Mesothelial cell of epicardium (in vitro differentiated cells): ENCODE measurements at places on chromosomes 1 and 21. TPM values are rescaled to one million over a fixed set of nuclear protein-coding genes. Genes with fewer than 3 reads are reported as not detected.

Gene GPA33
- total RNA-seq, result 1.2 to 1.9 TPM (median 1.6 TPM) in 3 replicates

GRCh38 chr1:147551036-147551435 lies 9.7 kb downstream of the BCL9 start:
- DNase-seq, result no peak
- no peaks in the 10 kb centered on the region for H3K36me3 ChIP-seq
- peaks cover 4% of the 10 kb centered on the region for H3K4me1 ChIP-seq
- H3K27ac ChIP-seq, result no peak overlapping the region

Gene DYNLT5
- 0.36 to 0.71 TPM (median 0.67 TPM) in 3 replicates for total RNA-seq

Gene C2CD4D
- total RNA-seq, result 0.38 to 0.65 TPM (median 0.53 TPM) in 3 replicates

DNA sequence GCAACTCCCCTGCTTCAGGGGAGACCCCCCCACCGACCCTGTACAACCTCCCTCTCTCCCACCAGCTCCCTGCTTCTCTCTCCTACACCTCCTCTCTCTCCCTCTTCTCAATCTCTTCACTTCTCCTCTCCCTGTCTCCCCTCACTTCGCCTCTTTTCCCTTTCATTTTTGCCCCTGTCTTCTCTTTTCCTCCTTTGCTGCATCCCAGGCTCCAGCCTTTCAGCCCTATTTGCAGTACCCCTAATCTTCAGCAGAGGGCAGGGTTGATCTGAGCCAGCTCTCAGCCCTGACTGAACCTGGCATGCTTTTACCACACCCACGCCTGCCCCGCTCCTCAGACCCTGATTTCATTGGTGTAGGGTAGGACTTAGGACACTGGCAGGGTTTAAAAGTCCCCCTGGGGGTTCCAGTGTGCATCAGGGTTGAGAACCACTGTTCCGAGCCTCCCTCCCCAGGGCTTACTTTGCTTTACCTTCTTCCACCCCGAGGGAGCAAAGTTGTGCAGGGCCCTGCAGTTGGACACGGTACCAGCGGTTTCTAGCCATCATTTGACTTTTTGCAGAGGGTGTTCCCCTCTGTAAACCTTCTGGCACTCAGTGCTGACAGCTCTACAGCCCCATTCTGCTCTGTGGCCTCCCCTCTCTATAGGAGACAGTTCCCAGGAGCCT lies 67.3 kb upstream of the CNTN2 start:
- peaks cover 43% of the 10 kb centered on the region for H3K27me3 ChIP-seq
- no peak for DNase-seq
- no peak overlapping the region for H3K27ac ChIP-seq
- no peaks in the 10 kb centered on the region for H3K36me3 ChIP-seq

Gene AGT
- total RNA-seq, result 1.1 to 1.9 TPM (median 1.5 TPM) in 3 replicates

Gene ZBTB7B
- 19.9 to 21.7 TPM (median 21.7 TPM) in 3 replicates for total RNA-seq

DNA sequence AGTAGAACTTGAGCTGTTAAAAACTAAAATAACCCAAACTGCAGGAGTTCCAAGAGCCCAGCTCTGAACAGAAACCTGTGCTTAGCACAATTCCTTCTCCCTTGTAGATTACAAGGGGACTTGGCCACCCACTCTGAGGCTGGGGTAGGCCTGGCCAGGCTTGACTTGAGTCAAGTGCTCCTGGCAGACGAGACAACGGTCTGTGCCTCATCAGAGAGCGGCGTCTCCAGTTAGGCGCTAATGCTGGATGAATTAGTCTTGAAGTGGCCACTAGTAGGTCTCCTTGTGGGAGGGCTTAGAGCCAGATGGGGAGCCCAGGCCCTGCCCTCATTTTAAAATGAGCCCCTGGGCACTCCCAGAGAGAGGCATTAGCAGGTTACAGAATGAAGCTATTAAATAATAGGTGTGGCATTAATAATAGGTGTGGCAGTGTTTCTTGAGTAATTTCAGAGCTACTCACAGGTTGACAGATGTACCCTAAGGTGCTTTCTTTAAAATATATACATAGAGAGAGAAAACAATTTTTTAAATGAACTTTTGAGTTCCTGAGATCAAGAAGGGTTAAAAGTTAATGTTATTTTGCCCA lies 1.1 kb downstream of the EEIG2 start:
- peak overlapping the region; percentile 75 for H3K27ac ChIP-seq
- H3K27me3 ChIP-seq, result no peaks in the 10 kb centered on the region
- no peak for DNase-seq
- H3K36me3 ChIP-seq, result no peaks in the 10 kb centered on the region

Gene DNAJC11
- total RNA-seq, result 60.9 to 65.1 TPM (median 63.4 TPM) in 3 replicates

- H3K4me1 ChIP-seq, result peaks cover 36% of the 10 kb centered on the region
- H3K36me3 ChIP-seq, result peaks cover 12% of the 10 kb centered on the region
- DNase-seq, result no peak
These were observed 4.5 kb downstream of the ZC3H12A start for GRCh38 chr1:37478890-37479254.

DNA sequence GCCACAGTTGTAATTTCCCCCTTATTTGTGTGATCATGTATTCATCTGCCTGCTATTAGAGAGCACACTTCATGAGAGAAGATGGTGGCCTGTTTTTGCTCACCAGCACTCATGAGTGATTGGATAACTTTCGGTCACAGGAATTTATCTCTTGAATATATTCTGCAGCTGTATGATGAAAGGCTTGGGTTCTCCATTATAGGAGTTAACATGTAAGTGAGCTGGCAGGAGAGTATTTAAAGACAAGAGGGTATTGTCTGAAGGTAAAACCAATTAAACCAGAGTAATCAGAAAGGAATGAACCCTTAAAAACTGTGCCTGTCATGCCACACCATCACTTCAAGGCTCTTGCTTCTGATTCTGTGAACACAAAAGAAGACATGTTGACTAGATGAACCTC lies 574.9 kb upstream of the CAMK1G start:
- no peak for DNase-seq
- no peak overlapping the region for H3K27ac ChIP-seq
- no peaks in the 10 kb centered on the region for H3K36me3 ChIP-seq
- H3K27me3 ChIP-seq, result peaks cover 1% of the 10 kb centered on the region
- H3K4me1 ChIP-seq, result peaks cover 7% of the 10 kb centered on the region

DNA sequence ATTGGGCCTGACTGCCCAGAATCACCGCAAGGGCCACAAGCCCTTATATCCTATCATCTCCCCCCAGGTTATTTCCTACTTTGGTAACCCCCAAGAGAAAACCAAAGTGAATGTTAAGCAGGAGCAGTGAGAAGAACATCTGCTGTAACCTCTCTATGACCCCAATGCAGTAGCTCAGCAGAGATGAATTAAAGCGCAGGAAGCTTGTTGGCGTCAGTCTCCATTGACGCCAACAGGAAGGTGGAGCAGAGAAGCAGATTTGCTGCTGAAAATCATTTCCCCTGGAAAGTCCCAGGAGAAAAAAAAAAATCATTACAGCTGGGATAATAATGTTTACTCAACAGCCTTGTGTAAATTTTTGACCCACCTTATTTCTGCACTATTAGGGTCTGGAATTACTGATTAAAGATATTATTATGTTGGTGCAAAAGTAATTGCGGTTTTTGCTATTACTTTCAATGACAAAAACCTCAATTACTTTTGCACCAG lies 33.2 kb upstream of the FAM163A start:
- H3K36me3 ChIP-seq, result peaks cover 7% of the 10 kb centered on the region
- no peak overlapping the region for H3K4me3 ChIP-seq
- peaks cover 4% of the 10 kb centered on the region for H3K27me3 ChIP-seq
- DNase-seq, result no peak

Gene YARS1
- total RNA-seq, result 101 to 105 TPM (median 101 TPM) in 3 replicates

Gene NMNAT2
- total RNA-seq, result 0.45 to 1.2 TPM (median 0.69 TPM) in 3 replicates

GRCh38 chr1:166136699-166137401 lies 30.0 kb downstream of the FAM78B start:
- H3K27me3 ChIP-seq, result peaks cover 25% of the 10 kb centered on the region
- no peak overlapping the region for H3K27ac ChIP-seq
- H3K36me3 ChIP-seq, result no peaks in the 10 kb centered on the region

DNA sequence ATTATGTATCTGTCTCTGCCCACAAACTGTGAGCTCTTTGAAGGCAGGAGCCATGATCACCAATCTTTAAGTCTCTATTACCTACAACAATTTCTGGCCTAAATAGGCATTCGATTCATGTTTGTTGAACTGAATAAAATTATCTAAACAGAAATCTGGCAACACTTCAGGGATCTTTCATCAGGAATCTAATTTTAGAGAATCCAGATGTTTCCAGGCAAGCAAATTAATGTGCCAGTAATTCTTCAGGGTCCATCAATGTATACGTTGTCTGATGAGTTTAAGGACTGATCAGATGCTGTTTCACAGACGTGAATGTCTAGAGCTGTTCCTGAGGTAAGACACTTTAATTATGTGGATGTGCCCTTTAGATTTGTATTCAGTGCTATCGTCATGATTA lies 524.4 kb downstream of the PTPRC start:
- no peaks in the 10 kb centered on the region for H3K36me3 ChIP-seq
- no peaks in the 10 kb centered on the region for H3K27me3 ChIP-seq
- DNase-seq, result no peak
- no peak overlapping the region for H3K27ac ChIP-seq

DNA sequence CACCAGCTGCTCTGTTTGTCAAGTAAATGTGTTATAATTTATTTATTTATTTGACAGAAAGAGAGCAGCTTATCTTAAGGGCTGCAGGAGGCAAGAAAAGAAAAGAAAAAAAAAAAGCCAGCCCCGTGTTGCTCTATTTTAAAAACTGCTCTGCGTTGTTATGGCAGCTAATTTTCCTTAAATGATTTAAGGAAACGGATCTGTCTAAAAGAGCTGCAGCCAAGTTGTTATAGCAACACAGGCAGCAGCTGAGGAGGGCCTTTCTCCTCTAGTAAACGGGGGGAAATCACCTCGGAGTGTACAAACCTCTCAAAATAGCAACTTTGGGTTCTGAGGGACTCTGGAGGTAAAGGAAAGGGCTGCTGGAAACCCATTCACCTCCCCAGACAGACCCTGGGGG lies 149.2 kb downstream of the BEND5 start:
- H3K4me3 ChIP-seq, result no peak overlapping the region
- DNase-seq, result no peak
- peaks cover 2% of the 10 kb centered on the region for H3K4me1 ChIP-seq
- no peaks in the 10 kb centered on the region for H3K36me3 ChIP-seq

Gene CRB1
- total RNA-seq, result 0.51 to 0.90 TPM (median 0.82 TPM) in 3 replicates

GRCh38 chr21:41854426-41854995 lies 24.6 kb downstream of the PRDM15 start:
- H3K36me3 ChIP-seq, result peaks cover 13% of the 10 kb centered on the region

DNA sequence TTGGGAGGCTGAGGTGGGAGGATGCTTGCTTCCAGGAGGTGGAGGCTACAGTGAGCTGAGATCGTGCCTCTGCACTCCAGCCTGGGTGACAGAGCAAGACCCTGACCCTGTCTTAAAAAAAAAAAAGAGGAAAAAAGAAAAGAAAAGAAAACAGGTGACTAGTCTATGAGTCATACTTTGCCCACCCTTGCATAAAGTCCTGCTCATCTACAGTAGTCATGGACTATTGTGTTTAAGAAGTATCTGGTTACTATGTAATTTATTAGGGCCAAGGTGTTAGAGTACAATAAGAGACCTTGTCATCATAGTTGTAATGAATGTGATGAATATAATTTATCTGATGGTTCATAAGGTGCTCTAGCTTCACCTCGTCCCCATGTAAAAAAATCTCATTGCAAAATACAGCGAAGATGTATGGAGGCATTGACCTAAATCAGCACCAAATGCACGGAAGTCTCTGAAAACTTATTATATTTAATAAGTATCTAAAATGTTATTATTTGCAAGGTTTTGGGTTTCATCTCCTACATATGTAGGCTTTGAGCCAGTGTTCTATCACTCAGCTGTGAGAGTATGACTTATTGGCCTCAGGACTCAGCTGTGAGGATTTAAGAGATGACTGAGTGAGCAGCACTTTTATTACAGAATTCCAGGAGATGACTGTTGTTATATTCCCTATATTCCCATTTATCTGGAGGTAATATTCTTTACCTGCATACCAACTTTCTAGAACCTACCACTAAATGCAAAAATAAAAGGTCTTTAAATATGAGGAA lies 19.9 kb upstream of the KCNJ6 start:
- H3K4me1 ChIP-seq, result no peaks in the 10 kb centered on the region
- H3K27me3 ChIP-seq, result peaks cover 10% of the 10 kb centered on the region
- DNase-seq, result no peak
- H3K4me3 ChIP-seq, result no peak overlapping the region

GRCh38 chr1:63198871-63199394 lies 123.4 kb upstream of the FOXD3 start:
- H3K27ac ChIP-seq, result no peak overlapping the region
- H3K27me3 ChIP-seq, result peaks cover 59% of the 10 kb centered on the region
- no peaks in the 10 kb centered on the region for H3K36me3 ChIP-seq
- no peaks in the 10 kb centered on the region for H3K4me1 ChIP-seq
- no peak overlapping the region for H3K4me3 ChIP-seq
- no peak for DNase-seq

GRCh38 chr21:31190516-31190915 lies 152.2 kb upstream of the KRTAP19-8 start:
- no peaks in the 10 kb centered on the region for H3K27me3 ChIP-seq
- peaks cover 19% of the 10 kb centered on the region for H3K36me3 ChIP-seq
- H3K4me1 ChIP-seq, result no peaks in the 10 kb centered on the region
- no peak for DNase-seq

Gene TMOD4
- total RNA-seq, result 0.77 to 1.7 TPM (median 1.1 TPM) in 3 replicates

GRCh38 chr1:6731905-6732304 lies 30.3 kb upstream of the DNAJC11 start:
- H3K27ac ChIP-seq, result no peak overlapping the region
- H3K27me3 ChIP-seq, result peaks cover 13% of the 10 kb centered on the region
- DNase-seq, result no peak
- H3K4me1 ChIP-seq, result peaks cover 4% of the 10 kb centered on the region

DNA sequence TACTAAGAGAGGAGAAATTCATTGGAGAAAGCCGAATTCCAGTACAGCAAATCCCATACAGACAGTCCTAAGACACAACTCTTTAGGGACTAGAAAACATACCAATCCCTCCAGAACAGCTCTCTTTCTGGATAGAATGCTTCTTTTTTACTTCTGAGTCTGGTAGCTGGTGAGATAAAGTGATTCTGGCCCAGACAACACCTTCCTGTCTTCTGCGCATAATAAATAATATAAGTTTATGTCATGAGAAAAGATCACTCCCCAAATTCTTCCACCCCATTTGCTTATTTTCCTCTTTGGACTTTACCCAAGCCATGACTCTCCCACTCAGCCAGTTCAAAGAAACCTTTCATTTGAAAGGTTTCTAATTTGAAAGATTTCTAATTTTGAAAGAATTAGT lies 98.4 kb downstream of the EDEM3 start:
- no peaks in the 10 kb centered on the region for H3K36me3 ChIP-seq
- H3K27me3 ChIP-seq, result no peaks in the 10 kb centered on the region
- DNase-seq, result no peak
- H3K4me1 ChIP-seq, result peaks cover 11% of the 10 kb centered on the region

- peak overlapping the region; percentile 18 for H3K27ac ChIP-seq
- peaks cover 30% of the 10 kb centered on the region for H3K4me1 ChIP-seq
- H3K4me3 ChIP-seq, result peak overlapping the region; percentile 90
- H3K27me3 ChIP-seq, result no peaks in the 10 kb centered on the region
- no peak for DNase-seq
These were observed 1.5 kb downstream of the SPATA6 start for GRCh38 chr1:48470481-48470855.

DNA sequence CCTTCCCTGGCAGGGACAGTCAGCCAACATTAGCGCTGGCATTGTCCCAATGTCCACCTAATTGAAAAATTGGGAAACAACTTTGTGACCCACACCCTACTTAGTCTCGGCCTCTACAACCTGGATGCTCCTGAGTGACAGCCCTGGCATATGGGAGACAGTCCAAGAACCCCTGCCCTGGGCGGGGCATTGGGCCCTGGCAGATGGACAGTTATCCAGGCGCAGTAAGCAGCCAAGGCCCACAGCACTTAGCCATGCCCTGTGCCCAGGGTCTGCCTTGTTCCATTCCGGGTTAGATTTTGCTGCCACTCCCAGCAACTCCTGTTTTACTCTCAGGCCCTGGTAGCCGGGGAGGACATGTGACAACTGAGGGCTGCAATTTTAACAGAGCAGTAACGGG lies 50.3 kb downstream of the NFASC start:
- H3K36me3 ChIP-seq, result no peaks in the 10 kb centered on the region
- H3K27ac ChIP-seq, result no peak overlapping the region
- DNase-seq, result no peak
- H3K27me3 ChIP-seq, result peaks cover 39% of the 10 kb centered on the region
- no peak overlapping the region for H3K4me3 ChIP-seq
